Activated CD4-positive, alpha-beta memory T cell treated with anti-CD3 and anti-CD28 coated beads for 36 hours (primary cell): ENCODE measurements at places on chromosomes 16 and 17. TPM values are rescaled to one million over a fixed set of nuclear protein-coding genes. Genes with fewer than 3 reads are reported as not detected.

The MRPS7 gene
- total RNA-seq: 72.9 TPM

The GUCY2D gene
- not detected for total RNA-seq

The CD300E gene
- not detected for total RNA-seq

The GP1BA gene
- not detected for total RNA-seq

The PLD6 gene
- 9.4 TPM for total RNA-seq

The ATP6V0D1 gene
- 26.3 TPM for total RNA-seq

The REXO5 gene
- 24.3 TPM for total RNA-seq

The IKZF3 gene
- 51.2 TPM for total RNA-seq

The EVPL gene
- 0.02 TPM for total RNA-seq

The P2RX1 gene
- 0.43 TPM for total RNA-seq

The TCAP gene
- 0.90 TPM for total RNA-seq

The OTOA gene
- not detected for total RNA-seq

The EPX gene
- not detected for total RNA-seq

The SHISA9 gene
- total RNA-seq: not detected

The PERCC1 gene
- not detected for total RNA-seq

The NOG gene
- 0.12 TPM for total RNA-seq

The MRPL10 gene
- total RNA-seq: 69.9 TPM

The ATP1B2 gene
- 0.26 TPM for total RNA-seq

The NPIPA2 gene
- 4.8 TPM for total RNA-seq

The SEZ6 gene
- total RNA-seq: not detected

The MYOCD gene
- not detected for total RNA-seq

The C16orf90 gene
- not detected for total RNA-seq

The SMURF2 gene
- total RNA-seq: 12.1 TPM
